Endothelial cell (in vitro differentiated cells): ENCODE measurements at places on chromosomes 4 and X.

DNA sequence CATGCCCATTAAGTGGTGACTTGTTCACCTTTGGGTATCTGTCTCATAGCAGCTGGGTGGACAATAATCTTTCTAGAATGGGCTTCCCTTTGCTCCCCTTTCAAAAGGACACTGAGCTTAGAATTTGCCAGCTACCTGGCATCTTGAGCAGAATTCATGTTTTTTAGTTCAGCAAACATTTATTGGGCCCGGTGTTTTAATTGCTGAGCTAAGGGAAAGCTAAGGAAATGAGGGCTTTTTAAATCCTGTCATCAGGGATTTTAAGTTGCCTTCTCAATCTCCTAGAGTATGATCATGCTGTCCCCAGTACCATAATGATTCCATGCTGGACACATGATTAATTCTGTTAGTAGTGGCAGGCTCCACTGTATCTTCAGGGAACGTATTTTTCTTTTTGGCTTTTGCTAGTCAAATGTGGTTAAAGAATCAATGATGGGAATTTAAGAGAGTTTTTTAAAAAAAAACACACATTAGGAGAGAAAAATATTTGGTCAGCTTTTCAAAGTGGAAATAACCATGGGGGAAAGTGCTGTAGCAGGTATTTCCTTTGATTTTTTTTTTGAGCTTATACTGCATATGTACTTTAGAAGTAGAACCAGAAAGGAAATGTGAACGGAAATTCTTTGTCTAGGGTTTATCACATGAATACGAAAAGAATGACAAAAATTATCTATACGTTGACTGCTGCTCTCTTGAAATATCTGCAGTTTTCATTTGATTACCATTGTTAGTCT, 208.9 kb downstream of the CLCN4 start:
- no peak for DNase-seq

DNA sequence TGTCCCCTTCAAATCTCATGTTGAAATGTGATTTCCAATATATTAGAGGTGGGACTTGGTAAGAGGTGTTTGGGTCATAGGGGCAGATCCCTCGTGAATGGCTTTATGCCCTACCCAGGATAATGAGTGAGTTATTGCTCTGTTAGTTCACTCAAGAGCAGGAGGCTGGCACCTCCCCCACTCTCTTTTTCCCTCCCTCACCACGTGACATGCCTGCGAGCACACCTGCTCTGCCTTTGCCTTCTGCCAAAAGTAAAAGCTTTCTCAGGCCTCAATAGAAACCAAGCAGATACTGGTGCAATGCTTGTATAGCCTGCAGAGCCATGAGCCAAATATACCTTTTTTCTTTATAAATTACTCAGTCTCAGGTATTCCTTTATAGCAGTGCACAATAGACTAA, 286.3 kb upstream of the UGT8 start:
- DNase-seq = no peak

- DNase-seq = no peak
These were observed 102.0 kb downstream of the TAB3 start for GRCh38 chrX:30787012-30787411.

DNA sequence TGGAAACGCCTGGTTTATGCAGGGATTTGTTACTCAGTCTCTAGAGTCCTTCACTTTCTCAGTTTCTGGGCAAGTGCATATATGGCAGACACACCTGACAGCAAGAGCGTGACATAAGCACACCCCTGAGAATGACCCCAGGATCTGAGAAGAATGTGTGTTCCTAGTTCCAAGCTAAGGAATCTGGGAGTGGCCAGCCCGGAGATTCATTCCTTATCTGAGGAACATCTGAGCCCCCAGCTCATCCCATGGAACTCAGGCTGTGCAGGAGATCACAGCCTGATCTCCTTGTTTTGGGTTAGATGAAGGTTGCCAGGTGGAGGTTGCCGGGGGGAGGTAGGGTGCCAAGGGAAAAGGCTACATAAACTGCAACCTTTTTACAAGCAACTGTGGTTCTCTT, 23.8 kb upstream of the KIAA0232 start:
- no peak for DNase-seq

- no peak for DNase-seq
These were observed 4.6 kb downstream of the CTBP1 start for GRCh38 chr4:1244081-1244977.

DNA sequence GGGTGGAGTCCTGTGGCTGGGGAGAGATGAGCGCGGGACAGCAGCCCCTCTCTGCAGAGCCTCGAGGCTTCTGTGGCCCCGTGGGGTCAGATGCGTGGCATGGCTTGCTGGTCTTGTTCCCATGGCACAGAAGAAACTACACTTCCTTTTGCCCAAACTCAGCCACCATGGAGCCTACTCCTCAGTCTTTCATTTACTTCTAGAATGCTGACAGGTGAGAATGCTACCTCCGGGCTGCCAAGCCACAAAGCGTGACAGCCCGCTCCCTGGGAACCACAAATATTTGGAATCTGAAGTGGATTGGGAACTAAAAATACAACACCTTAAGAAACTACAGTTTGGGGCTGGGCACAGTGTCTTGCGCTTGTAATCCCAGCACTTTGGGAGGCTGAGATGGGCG, 98.0 kb downstream of the TRAPPC11 start:
- no peak for DNase-seq
